Non-pigmented ciliary epithelial cell (primary cell): ENCODE measurements at places on chromosomes 6 and 20.

DNA sequence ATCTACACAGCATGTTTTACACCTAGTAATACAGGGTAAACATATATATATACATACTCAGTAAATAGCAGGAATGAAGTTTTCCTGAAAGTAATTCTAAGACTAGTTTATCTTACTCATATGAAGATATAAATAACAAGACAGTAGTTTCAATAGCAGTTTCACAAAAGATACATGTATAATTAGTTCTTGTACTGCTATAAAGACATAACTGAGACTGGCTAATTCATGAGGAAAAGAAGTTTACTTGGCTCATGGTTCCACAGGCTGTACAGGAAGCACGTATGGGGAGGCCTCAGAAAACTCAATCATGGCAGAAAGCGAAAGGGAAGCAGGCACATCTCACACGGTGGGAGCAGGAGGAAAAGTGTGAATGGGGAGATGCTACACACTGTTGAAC, 16.9 kb downstream of the RARS2 start:
- no peak for DNase-seq

DNA sequence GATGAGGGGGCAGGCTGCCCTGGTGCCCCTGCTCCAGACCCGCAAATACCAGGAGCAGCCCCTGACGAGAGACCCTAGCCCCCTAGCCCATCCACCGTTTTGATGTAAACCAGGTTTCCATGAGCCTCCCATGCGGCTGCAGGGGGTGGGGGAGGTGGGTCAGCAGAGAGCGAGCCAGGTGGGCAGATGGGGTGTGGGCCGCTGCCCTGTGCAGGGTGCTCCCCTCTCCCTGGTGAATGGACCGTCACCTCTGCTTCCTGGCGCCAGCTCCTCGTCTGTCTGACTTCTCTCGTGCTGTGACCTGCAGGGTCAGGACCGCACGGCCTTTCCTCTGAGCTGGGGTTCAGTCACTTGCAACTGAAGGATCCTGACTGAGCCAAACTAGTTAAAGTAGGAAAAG, 15.7 kb upstream of the BHLHE23 start:
- no peak for DNase-seq

- DNase-seq: no peak
These were observed 650.4 kb downstream of the RFPL4B start for GRCh38 chr6:112997421-112998085.

- DNase-seq: no peak
These were observed 76.8 kb downstream of the NCOA7 start for GRCh38 chr6:125867483-125867942.

DNA sequence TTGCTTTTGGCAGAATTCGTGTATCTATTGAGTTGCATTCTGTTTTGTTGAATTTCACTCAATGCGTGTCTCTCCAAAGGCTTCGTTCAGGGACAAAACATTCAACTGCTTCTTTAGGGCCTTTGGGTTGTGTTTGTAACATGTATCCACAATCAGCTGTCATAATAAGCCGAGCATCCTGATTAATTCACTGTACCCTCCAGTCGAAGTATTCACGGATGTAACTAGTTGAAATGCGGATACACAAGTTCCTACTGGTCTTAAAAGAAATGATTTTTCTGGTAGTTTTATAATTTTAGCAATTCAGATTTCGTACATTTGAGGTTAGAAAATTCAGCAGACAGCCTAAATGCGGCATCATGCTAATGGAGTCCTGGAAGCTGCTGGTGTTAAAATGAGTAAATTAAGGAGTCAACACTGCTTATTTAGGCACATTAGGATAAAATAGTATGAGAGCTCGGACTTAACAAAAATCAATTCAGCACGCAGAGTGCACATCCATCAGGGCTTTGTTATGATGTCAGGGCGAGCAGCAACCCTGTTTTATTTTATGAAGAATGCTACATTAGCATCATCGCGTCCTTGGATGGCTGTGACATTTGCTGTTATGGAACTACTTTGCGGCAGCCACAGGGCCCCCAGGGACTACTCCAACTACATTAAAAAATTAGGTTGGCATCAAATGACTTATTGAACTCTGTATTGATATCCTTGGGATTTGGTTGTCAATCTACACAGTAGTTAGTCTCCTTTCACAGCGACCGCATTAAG, 489.3 kb upstream of the FLRT3 start:
- no peak for DNase-seq

DNA sequence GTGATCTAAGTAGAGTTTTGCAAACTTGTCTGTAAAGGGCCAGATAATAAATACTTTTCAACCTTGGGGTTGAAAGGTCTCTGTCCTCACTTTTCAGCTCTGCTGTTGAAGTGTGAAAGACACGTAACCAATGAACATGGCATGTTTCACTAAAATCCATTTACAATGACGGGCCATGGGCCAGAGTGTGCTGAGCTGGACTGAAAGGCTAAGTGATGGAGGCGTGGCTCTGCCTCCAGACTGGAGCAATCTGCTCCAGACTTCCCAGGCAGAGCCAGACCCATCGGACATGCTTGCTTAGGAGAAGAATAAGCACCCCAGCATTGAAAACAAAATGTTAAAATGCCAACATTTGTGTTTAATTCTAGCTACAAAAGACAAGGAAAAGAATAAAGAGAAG, 41.4 kb downstream of the SCAND1 start:
- DNase-seq: no peak

- DNase-seq: no peak
These were observed 11.5 kb downstream of the DHX35 start for GRCh38 chr20:38973645-38974044.

- no peak for DNase-seq
These were observed 364.0 kb upstream of the ARID1B start for GRCh38 chr6:156413154-156413553.

- no peak for DNase-seq
These were observed 166.9 kb downstream of the MOXD1 start for GRCh38 chr6:132234356-132234755.

DNA sequence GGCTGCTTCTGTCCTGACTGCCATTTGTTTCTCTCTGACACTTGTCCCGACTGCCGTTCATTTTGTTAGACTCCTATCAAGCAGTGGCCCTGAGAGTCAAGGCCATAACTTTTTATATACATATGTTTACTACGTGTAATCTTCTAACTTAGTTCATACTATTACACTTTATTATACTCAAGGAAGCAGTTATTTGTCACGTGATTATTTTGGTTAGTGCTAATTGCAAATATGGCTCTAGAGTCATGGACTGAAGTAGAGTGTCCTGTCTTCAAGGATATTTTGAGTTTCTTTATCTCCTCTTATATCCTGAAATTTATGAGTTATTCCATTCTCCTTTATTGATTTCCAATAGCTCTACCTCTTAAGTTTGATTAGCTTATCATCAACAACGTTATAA, 294.2 kb upstream of the RNF217 start:
- no peak for DNase-seq

GRCh38 chr6:138806889-138807288, 11.0 kb downstream of the ECT2L start:
- DNase-seq: no peak

- peak; percentile 36 for DNase-seq
These were observed 16.2 kb downstream of the USP49 start for GRCh38 chr6:41878961-41879405.

DNA sequence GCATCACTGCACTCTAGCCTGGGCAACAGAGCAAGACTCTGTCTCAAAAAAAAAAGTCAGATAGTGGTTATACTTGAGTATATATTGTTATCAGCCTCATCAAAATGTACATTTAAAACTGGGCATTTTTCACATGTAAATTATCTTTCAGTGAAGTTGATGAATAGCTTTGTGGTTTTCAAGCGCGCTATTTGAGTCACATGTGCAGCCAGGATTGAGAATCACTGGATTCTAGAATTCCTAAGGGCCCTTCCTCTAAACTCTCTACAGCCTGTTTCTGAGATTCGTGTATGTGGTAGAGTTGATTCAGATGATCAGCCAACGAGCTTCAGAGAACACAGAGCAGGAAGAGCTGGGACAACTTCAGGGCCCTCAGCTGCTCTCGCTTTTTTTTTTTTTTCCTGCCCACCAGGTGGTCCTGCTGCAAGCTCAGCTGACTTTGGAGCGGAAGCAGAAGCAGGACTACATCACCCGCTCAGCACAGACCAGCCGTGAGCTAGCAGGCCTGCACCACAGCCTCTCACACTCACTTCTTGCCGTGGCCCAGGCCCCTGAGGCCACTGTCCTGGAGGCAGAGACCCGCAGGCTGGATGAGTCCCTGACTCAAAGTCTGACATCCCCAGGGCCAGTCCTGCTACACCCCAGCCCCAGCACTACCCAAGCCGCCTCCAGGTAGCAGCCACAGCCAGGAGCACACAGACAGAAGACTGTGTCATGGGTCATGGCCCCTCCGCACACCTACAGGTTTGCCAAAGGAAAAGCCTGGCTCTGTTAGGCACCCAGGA, 18.3 kb downstream of the C20orf173 start:
- DNase-seq: no peak

DNA sequence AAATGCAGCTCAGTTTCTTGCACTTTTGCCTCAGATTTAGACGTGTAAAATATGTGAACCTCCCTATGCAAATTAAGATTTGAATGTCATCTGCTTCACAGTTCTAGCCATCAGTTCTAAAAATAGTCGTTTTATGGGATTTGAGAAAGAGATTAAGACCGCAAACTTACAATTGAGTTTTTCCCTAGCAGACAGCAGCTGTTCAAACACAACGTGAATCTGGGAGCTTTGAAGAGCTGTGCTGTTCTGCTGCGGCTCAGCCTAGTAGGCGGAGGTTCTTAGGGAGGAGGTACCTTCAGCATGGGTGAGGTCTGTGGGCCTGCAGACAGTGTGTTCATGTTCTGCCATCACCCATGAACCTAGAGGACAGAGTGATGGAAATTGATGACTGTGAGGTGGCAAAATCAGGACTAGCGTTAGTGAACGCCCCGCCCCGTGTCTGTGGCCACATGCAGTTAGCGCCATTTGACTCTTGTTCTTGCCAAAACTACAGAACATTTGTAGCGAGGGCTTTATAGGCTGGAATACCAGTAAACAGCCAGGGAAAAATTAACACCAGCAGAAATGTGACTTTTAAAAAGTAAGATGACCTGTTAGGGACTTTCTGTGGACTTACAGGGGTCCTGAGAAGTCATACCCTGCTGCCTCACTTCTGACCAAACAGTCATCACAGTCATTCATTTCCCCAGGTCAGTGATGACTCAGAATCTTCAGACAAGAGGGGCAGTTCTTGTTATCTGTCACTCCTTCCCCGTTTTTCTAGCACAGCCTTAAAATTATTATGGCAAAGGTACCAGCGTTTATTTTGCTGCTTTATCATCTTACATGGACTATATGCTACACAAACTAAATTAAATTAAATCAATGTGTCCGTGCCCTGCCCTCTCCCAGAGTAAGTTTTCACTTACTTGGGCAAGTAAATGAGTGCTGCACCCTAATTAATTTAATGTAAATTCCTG, 84.3 kb upstream of the TMEM181 start:
- peak; percentile 40 for DNase-seq
